ENCODE measurements at places on chromosomes 1 and 21. TPM values are rescaled to one million over a fixed set of nuclear protein-coding genes. Genes with fewer than 3 reads are reported as not detected.

- DNase-seq = no peak
Measured at GRCh38 chr1:181114574-181115367, 26.3 kb downstream of the IER5 start.

GRCh38 chr1:55420929-55421716 is 206.0 kb upstream of the USP24 start:
- DNase-seq = peak; percentile 70

The KRTAP22-1 gene
- total RNA-seq = not detected

- DNase-seq = no peak
Measured at GRCh38 chr1:26959722-26960624, at the start of gene KDF1. Gene KDF1, minus strand, starts transcription at chr1:26960468. Its CDS starts 8,088 bp downstream, at chr1:26952380.

The OR2G2 gene
- not detected for total RNA-seq

All from renal cortical epithelial cell (primary cell).